Daoy (cell line): ENCODE measurements at places on chromosomes 1 and 21. TPM values are rescaled to one million over a fixed set of nuclear protein-coding genes. Genes with fewer than 3 reads are reported as not detected.

ADGRL4 gene
- total RNA-seq: 0.11 and 0.33 TPM in 2 replicates

TMEM269 gene
- total RNA-seq: 0.03 TPM in 1 of 2 replicates, not detected in the other

CFH gene
- 3.8 and 4.4 TPM in 2 replicates for total RNA-seq

DNA sequence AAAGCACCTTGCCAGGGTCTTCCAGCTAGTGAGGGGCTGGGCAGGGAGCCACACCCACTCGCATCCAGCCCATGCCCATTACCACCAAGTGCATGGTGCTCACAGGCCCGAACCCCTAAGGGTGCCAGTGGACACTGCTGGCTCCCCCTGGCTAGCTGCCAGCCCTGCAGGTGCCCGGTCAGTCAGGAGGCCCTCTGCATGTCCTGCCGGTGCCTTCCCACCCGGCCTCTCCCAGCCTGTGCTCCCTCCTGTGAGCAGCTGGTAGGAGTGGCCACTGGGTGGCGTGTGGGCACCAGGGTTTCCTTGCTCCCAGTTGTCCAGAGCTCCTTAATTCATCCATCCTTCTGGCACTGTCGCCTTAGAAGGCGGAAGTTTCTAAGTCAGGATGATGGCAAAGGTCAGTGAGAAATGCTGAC lies 33.4 kb downstream of the QSOX1 start:
- peak; percentile 68 for DNase-seq

- DNase-seq: no peak
These were observed 628 bp downstream of the ARHGEF19 start for GRCh38 chr1:16211824-16212223.

- DNase-seq: no peak
These were observed 13.2 kb upstream of the POU3F1 start for GRCh38 chr1:38059635-38060250.

GRCh38 chr1:93908394-93909145 lies 660 bp downstream of the GCLM start:
- DNase-seq: peak; percentile 53

GRCh38 chr1:102853701-102854187 lies 254.6 kb downstream of the COL11A1 start:
- DNase-seq: no peak

DNA sequence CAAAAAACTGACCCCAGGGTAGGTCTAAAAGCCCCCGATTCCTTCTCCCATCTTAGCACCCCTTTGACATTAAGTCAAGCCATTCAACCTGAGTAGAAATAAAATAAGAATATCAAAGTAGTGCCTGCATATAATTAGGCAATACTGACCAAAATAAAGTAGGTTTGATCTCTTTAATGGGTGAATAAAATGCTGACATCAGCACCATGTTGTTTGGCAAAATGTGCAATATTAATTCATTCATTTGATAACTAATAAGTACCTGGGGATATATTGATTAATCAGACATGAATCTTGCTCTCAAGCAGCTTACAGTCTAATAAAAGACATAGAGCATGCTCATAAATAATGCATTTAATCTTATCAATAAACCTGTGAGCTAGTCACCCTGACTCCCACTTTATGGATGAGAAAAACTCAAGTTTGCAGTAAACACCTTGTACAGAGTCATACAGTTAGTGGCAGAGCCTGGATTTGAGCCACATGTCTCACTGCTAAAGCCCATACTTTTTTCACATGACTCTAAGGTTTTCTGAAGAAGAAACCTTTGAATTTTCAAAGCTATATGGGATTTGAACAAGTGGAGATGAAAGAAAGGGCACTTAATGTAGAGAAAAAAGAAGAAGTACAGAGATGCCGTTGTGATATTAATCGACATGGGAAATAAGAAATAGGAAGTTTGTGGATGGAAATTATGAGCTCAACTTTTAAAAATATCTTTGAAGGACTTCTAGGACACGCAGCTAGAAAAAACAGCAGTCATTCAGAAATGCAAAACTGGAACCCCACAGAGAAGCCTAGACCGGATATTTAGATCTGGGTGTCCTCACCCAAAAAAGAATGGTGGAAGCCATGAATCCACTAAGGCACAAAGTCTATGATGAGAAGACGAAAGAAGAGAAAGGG lies 183.9 kb downstream of the TOMM20 start:
- DNase-seq: no peak
